ENCODE measurements at places on chromosomes 1 and 21.

DNA sequence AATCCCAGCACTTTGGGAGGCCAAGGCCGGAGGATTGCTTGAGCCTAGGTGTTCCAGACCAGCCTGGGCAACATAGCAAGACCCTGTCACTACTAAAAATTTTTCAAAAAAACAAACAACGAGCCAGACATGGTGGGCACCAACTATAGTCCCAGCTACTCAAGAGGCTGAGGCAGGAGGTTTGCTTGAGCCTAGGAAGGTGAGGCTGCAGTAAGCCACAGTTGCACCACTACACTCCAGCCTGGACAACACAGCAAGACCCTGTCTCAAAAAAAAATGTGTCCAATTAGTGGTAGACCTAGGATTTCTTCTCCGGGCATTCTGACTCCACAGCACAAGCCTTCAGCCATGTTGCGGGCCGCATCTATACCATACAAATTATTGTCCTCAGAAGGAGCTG lies 6.7 kb upstream of the IGSF8 start:
- DNase-seq = no peak

GRCh38 chr1:68015369-68015768 lies 35.1 kb downstream of the DIRAS3 start:
- DNase-seq = no peak

DNA sequence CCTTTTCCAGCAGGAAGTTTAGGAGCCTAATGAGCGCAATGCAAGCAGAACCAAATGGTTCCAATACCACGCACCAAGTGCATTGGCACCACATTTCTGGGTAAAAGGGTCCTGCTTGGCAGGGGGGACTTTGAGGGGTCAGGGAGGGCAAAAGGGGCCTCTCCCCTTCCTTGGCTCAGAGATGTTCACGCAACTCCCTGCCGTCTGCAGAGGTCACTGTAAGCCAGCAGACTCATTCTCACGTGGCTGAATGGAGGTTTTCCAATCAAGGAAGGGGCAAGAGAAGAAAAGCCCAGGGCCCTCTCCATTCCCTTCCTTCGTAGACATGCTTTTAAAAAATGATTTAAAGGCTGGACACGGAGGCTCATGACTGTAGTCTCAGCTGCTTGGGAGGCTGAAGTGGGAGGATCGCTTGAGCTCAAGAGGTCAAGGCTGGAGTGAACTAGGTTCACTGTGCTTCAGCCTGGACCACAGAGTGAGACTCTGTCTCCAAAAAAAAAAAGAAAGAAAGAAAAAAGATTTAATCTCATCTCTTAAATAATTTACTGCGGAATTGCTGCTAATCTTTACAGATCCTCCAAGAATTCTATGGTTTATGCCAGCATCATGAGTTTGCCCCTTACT lies 80.3 kb downstream of the RUNX3 start:
- DNase-seq = peak; percentile 25

- DNase-seq = no peak
Observed at GRCh38 chr1:115242543-115242942, 95.5 kb downstream of the NGF start.

DNA sequence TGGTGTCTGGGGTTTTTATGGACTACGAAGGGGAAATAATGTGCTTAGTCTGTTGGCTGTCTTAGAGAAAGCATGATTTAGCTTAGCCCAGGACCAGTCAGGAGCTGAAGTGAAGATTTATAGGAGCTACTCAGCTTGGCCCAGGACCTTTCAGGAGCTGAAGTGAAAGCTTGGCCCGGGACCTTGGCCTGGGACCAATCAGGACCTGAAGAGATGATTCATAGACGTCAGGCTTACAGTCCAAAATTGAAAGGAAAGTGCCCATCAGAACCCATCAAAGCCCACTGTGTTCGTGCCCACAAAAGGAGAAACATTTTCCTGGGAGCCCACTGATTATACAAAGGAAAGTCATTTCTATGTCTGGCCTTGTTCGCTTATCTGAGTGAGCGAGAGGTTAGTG lies 35.6 kb downstream of the MSTO1 start:
- DNase-seq = no peak

- DNase-seq = peak; percentile 96
Observed at GRCh38 chr1:227318016-227318852, at the start of gene CDC42BPA. TSS of gene CDC42BPA (minus strand) at chr1:227318492. CDS start at chr1:227317182, 1,310 bp downstream.

- DNase-seq = no peak
Observed at GRCh38 chr1:23845163-23845562, 19.9 kb upstream of the HMGCL start.

- DNase-seq = no peak
Observed at GRCh38 chr1:180173952-180174351, 19.3 kb downstream of the QSOX1 start.
